ENCODE measurements at places on chromosomes 3 and 15.

DNA sequence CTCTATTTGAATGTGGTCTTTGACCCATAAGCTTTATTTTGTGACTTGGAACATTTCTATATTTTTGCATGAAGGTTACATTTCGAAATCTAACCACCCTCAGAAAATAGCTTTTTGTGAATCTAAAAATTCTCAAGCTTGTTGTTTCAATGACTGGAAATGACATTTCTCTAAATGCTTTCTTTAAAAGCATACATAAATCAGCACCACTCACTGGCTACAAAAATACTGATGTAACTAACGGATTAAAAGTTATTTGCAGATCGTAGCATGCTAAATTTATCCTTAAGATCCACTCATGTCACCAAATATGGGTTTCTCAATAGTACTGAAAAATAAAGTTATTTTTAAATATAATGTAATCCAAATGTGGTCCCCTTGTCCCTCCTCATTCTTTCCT is 55.2 kb upstream of the ACAN start:
- no peak for DNase-seq

DNA sequence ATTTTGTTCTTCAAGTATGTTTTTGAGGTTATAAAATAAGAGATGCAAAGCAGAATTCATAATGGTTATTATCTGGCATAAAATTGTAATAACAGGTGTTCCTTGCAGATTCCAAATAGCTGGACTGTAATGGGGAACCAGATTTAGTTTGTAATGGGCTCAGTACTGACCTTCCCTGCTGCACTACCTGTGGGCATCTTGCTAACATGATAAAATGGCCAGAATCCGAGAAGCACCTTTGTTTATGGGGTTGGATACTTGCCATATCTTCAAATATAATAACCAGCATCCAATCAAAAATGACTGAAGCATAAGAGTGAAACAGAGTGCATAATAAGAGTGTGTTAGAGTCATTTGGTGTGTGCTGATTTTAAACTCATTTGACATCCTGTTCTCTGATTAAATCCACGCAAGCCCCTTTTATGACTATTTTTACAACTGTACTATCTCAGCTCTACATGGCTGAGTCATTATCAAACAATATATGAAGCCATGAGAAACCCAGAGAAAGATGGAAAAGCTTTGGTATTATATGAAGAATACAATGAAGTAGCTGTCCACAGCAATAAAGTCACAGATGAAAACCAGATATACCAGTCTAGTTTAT is 292.4 kb downstream of the CNTN4 start:
- no peak for DNase-seq

DNA sequence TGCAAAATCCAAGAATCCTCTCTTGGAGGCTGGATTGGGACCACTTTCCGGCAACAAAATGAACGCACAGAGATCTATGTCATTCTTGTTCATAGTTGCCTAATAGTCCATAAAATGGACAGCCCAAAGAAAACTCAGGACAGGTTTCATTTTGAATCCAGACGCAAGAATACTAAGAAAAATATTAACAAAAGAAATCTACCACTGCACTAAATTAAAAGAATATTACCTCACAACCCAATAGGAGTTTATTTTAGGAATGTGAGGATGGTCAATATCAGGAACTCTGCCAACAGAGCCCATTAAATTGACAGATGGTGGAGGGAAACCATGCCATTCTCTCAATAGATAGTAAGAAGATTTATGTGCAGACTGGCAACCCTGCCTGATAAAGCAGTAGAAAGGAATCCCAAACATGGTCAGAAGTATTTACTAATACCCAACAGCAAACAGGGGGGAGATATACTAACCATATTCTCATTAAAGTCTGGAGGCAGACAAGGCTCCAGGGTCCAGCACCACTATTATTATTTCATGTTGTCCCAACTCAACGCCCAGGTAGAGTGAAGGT is 127.6 kb downstream of the SMAD6 start:
- no peak for DNase-seq

DNA sequence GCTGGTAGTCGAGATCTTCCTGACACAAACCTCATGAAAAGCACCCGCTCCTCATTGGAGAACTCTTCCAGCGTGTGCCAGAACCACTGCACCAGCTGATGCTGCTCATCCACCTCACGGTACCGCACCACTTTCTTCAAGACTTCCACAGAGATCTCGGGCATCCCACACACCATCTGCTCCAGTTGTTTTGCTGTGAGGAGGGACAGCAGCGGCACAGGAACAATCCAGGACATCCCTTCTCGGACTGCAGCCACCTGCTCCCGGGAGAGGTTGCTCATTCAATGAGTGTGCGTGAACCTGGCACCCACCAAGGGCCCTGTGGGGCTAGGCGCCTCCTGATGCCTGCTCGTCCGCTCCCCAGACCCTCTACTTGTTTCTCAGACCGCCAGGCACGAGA is 15.1 kb downstream of the FBXL22 start:
- DNase-seq = no peak

- no peak for DNase-seq
These were observed 48.1 kb upstream of the MAP4 start for GRCh38 chr3:48064292-48064829.

DNA sequence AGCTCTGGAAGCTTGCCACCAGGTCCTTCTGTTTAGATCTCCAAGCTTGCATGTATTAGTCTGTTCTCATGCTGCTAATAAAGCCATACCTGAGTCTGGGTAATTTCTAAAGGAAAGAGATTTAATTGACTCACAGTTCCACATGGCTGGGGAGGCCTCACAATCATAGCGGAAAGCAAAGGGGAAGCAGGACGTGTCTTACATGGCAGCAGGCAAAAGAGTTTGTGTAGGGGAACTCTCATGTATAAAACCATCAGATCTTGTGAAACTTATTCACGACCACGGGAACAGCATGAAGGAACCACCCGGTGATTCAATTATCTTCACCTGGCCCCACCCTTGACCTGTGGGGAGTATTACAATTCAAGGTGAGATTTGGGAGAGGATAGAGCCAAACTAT is 147.0 kb upstream of the PROK2 start:
- DNase-seq = no peak

DNA sequence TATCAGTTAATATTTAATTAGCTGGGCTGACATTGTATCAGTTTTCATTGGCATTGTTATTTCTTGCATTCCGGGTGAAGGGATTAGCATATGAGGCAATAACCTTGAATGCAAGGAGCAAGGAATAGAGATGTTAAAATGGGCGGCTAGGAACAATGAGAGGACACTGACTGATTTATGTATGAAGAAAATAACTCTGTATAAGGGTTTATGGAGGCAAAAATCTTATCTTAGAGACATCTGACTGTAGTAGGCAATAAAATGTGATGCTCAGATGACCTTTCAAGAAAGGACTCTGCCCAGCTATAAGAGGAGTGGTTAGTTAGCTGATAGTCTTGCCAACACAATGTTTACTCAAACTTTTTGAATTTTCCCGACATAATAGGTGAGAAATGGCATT is 158.3 kb downstream of the EFHB start:
- no peak for DNase-seq

DNA sequence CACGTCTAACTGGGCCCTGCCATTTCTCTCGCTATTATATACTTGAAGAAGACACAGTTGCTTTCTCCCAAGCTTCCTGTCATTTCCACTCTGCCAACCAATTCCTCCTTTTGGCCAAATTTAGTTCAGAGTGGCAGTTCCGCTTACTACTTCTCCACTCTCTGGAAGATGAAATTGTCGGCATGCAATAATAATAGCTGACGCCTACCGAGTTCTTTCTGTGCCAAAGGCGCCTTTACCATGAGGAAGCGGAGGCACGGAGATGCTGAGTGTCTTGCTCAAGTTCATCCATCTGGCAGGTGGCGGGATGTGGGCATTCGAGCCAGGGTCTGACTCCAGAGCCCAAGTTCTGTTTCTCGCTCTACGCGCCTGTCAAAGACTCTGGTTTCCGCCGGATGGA is 14.6 kb upstream of the NRROS start:
- DNase-seq = no peak
